ENCODE measurements at places on chromosomes 2 and 18.

GRCh38 chr2:50754514-50754913, 277.4 kb downstream of the NRXN1 start:
- no peak for DNase-seq

DNA sequence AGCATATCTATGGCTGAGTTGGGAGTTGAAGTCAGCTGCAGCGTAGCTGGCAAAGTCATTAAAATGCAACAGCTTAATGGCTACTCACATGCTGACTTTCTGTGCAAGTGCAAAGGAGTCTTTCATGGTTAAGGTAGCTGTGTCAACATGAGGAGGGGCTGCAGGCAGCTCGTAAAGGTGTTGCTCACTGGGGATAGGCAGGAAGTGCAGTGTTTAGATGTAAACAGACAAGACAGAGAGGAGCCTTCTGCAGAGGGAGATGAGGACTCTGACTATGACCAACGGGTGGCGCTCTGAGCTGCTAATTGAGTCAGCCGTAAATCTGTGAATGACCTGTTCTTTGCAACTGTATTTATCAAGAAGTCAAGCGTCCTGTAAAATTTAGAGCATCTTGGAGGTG, 22.3 kb upstream of the CAVIN2 start:
- DNase-seq, result no peak

DNA sequence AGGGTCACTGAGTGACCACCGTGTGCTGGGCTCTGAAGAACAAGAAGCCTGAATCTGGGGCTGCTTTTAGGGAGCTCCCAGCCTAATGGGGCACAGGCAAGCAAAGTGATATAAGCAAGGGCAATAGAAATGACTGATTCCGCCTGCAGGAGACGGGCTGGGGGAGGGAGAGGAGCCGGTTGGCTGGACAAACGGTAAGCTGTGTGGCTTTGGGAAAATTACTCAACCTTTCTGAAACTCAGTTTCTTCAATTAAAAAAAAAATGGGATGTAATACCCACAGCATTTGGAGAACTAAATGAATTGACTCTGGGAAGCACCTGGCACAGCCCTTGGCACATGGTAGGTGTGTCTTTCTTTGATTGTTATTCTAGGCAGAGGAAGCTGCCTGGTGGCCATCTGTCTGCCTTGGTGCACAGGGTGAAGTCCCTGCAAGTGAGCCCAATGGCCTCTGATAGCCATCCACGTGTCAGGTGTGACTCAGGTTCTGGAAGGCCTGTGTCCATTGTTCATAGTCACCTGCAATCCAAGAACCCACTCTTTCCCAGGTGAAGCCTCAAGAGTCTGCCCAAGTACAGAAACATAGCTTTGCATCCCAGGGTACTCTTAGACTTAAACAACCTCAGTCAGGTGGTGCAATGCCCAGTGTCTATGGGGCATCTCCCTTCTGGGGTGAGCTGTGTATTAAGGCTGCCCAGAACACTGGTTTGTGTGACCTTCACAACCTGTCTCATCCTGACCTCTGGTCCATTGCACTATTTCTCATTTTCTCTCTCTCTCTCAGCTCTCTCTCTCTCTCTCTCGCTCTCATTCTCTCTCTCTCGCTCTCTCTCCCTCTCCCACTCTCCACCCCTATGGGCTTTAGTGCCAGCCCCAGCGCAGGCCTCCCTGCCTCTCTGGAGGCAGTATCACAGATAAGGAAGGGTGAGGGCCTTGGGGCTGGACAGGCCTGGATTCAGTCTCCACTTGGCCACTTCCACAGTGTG, 30.0 kb upstream of the NTSR2 start:
- DNase-seq, result no peak

DNA sequence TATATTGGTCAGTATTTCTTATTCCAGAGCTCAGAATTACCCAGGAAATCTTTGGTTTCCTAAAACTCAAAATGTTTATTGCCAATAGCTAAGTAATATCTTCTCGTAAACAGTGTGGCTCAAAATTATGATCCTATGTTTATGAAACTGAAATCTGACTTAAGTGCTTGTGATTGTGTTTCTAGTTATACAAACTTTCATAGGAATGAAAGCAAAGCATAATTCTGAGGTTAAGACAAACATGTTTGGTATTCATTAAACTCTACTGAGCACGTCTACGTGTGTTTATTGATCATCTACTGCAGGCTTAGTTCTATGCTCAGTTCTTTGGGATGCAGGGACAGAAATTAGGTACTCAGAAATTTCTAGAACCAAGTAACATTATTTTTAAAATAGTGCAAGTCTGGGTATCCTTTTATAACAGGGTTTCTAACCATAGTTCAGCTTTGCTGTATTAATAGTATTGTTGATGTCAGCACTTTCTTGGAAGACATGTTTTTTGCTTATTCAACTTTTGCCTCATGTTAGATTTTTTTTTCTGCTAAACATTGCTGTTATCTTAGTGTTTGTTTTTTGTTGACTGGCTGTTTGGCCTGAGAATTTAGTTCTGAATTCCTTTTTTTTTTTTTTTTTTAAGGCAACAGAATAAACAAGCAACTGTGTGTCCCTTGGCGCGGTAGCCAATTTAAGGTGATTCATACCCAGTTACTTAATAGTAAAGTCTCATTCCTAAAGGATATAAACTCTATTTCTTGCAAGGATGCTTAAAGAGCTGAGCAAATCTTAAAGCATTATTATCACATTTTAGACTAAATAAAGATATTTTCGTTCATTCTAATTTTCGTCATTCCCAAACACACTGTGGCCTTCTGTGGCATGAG, 31.3 kb downstream of the PTPRM start:
- no peak for DNase-seq
